ENCODE measurements at places on chromosomes 3 and 15. TPM values are rescaled to one million over a fixed set of nuclear protein-coding genes. Genes with fewer than 3 reads are reported as not detected.

The POMGNT2 gene
- polyA plus RNA-seq, result 7.2 TPM

The ISG20 gene
- polyA plus RNA-seq, result 30.4 TPM

The NT5DC2 gene
- 93.7 TPM for polyA plus RNA-seq

The SLC2A2 gene
- not detected for polyA plus RNA-seq

The LRTM1 gene
- not detected for polyA plus RNA-seq
